ENCODE measurements at places on chromosomes 3 and 15. TPM values are rescaled to one million over a fixed set of nuclear protein-coding genes. Genes with fewer than 3 reads are reported as not detected.

Gene IL12A
- not detected for total RNA-seq

Gene ANKRD63
- total RNA-seq = 0.72 TPM

Gene TEX9
- 4.1 TPM for total RNA-seq

Gene GOLGA6L4
- 2.7 TPM for total RNA-seq

Gene SMCO1
- not detected for total RNA-seq

Gene CCDC14
- total RNA-seq = 57.7 TPM
